ENCODE measurements at places on chromosomes 3 and 15.

DNA sequence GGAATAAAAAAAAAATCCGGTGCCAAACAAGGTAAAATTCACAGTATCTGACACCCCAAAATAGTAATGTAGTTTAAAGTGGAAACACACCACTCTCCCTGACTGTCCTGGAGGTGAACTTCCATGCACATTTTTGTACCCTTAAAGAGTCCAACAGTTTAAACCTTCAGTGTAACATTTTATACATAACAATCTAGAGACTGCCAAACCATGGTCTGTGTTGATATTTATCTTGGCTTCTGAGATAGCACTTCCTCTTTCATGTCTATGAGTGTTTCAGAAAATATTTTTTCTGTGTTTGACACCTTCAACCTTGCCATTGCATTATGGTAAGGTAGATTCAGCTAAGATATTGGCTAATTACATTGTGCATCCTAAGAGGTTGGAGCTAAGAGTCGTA is 13.9 kb downstream of the TMEM45A start:
- no peak for DNase-seq

- DNase-seq = no peak
Measured at GRCh38 chr3:177145954-177146353, 51.3 kb downstream of the TBL1XR1 start.

DNA sequence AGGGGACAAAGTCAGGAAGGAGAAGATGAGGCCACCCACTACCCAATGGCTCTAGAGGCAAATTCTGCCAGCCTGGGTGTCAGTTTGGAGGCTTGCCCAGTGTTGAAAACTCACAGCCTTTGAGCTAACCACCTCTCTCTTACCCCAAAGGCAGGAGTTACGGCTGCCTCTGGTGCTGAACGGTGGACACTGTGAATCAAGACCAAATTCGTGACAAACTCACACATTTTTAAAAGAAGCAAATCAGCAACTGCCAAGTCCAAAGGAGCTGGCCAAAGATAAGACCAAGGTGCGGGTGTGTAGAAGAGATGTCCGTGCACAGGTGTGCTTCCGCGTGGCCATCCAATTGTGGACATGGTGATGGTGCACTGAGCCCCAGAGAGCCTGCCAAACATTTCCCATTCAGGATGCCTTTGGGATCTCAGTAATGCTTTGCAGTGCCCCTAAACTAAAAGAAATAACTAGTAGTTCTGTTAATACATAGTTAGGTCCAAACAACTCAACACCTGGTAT is 74.6 kb downstream of the FAM174B start:
- DNase-seq = no peak

DNA sequence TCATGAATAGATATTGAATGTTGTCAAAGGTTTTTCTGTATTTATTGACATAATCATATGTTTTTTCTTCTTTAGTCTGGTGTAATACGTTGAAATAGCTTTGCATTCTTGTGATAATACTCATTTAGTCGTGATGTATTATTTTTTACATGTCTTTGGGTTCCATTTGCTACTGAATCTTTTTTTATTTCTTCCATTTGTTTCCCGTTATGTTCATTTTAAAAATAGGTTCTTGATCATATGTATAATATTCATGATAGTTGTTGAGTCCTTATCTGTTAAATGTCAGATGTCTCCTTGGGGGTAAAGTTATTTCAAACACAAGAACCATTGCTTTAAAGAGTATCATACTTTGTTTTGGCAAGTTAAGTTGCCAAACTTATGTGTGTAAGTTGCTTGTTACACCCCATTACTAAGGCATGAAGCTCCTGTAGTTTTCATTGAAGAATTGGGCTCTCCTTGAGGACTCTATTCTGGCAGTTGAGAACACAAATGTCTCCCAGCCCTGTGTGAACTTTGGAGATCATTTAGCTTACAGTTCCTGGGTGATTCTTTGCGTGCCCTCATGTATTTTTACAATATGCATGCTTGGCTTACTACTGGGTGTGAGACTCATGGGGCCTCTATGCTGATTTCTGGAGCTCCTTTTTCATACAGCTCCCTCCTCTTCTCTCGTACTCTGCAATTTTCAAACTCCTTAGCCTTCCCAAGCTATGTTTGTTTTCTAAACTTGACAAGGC is 8.3 kb downstream of the AKAP13 start:
- no peak for DNase-seq

GRCh38 chr3:55416331-55416821 is 70.7 kb downstream of the WNT5A start:
- no peak for DNase-seq

- no peak for DNase-seq
Measured at GRCh38 chr3:146780251-146780650, 175.1 kb upstream of the PLSCR5 start.

GRCh38 chr3:65999606-66000005 is 39.1 kb downstream of the MAGI1 start:
- no peak for DNase-seq

- DNase-seq = no peak
Measured at GRCh38 chr15:45871121-45871855, 236.5 kb downstream of the SQOR start.

DNA sequence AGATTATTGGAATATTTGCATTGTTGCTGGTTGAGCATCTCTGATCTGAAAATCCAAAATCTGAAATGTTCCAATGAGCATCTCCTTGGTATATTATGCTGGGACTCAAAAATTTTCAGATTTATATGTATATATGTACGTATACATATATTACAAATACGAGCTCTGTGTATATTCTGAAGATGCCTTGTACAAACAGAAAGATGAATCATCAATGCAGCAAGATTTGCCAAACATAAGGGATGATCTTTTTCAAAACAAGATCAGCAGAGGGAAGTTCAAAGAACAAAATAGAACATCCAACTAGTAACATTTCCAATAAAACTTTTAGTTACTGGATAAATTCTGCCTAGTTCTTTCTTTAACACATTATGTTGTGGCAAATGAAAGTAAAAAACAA is 42.5 kb downstream of the HERC1 start:
- no peak for DNase-seq
